Fibroblast of upper back skin (primary cell): ENCODE measurements at places on chromosomes 3 and 15.

GRCh38 chr3:13072239-13072599, 1.0 kb downstream of the IQSEC1 start:
- DNase-seq: no peak

DNA sequence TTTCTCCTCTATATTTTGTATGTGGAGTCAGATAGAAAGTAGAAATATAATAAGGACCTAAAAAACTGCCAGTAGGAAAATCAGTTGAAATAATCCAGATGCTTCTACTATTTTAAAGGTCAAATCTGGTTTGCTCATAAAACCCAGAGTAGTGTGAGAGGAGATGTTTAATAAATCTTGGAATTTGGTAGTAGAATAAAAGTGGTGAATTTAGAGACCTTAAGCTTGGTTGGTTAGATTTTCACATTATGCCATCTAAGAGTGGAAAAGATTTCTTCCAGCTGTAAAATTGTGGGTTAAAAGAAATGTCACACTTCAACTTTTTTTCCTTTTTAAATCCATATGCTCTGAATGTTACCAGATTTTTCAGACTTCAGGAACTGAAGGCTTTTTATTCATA, 266.4 kb upstream of the GOLIM4 start:
- DNase-seq: no peak

- DNase-seq: peak; percentile 5
These were observed 319 bp upstream of the TP63 start for GRCh38 chr3:189630767-189631372.

DNA sequence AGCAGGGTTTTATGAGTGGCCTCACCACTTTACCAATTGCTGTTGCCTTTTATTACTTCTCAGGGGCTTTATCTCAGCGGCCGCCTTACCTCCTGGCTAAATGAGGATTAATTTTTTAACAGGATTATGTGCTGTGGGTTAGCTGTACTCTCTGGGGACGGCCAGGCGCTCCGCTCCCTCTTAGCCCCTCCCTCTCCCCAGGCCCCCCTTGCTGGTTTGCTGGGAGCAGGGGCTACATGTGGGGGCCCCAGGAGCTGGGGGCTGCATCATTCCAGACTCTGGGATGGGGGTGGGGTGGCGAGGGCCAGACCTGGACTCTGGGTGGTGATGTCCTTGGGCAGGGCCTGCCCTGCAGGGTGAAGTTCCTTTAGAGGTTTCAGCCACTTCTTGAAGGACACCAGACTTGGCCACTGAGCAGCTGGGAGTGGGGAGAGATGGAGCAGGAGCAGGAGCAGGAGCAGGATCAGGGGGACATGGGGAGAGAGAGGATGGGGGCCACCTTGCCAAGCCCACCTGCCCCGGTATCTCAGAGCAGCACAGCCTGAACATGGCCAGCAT, 196.1 kb downstream of the GOLGA6L6 start:
- no peak for DNase-seq

- no peak for DNase-seq
These were observed 927 bp downstream of the SMAD6 start for GRCh38 chr15:66702787-66703539.

DNA sequence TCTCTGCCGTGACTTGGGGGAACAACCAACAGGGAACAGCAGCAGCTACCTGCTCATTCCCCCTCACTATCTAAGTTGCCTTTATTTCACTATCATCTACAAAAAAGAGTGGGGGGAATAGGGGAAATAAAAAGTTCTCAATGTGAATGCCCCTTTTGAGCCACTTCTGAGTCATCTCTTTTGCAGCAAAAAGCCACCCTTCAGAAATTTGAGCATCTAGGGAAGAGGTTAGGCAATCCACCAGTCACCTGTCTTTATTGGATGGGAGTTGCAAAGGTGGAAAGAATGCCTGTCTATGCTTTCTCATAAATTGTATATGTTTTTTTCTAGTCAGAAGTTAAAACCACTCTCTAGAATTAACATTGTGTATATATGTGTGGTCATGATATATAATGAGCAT, 41.1 kb downstream of the GPD1L start:
- DNase-seq: no peak

DNA sequence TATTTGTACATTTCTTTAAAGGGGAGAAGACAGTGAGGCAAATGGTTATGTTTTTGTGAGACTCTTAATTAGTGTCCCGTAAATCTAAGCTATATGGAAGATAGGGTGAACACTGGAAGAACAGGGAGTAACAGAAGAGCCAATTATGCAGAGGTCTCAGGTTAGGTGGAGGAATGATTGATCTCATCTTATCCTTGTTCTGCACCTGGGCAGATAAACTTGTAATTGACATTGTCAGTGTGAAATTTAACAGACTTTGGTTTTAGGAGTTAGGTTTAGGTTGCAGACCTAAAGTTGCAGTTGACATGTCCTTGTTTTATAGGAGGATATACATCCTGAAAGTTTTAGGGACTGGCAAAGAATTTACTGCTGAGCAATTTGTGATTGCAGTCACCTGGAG, 3.1 kb upstream of the TWF2 start:
- DNase-seq: no peak

DNA sequence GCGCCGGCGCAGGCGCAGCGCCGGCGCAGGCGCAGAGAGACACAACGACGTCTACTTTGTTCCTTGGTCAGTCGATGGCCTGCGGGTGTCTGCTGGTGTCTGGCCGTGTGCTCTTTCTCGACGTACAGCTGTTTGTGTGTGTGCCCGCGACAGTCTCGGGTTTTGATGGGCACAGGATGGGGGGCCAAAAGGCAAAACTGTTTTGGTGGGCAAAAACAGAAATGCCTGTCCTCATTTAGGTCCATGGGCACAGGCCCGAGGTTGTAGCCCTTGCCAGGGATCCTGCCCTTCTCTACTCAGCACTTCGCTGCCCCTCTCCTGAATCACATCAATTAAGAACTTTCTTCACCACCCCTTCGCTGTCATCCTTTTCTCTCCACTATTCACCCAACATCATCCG, 184.8 kb upstream of the CHL1 start:
- peak; percentile 1 for DNase-seq

DNA sequence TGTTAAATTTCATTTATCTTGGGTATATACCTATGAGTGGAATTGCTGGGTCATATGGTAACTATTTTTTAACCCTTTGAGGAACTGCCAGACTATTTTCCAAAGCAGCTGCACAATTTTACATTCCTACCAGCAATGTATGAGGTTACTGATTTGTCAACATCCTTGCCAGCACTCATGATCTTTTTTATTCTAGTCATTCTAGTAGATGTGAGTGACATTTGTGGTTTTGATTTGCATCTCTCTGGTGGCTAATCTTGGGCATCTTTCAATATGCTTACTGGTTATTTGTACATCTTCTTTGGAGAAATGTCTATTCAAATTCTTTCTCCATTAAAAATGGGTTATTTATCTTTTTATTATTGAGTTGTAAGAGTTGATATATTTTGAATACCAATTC, 21.3 kb upstream of the LRRC58 start:
- DNase-seq: no peak

DNA sequence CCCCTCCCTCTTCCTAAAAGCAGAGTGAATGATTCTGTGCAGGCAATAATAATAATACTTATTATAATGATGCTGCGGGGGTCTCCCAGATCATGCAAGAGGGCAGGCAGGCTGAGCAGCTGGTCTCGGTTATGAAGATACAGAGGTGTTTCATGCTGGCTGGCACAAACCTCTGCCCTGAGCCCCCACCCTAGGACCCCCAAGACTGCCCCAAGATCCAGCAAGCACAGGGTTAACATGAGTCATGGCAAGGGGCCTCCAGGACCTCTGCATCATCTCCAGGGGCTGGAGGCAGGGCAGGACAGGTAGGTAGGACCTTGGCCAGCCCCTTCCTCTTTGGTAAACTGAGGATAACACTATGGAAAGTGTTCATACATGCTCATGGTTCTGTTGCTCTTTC, 2.7 kb downstream of the MGLL start:
- DNase-seq: no peak

GRCh38 chr3:89217148-89217685, 109.8 kb downstream of the EPHA3 start:
- no peak for DNase-seq

- DNase-seq: no peak
These were observed 46.2 kb downstream of the CMTM7 start for GRCh38 chr3:32437896-32438295.

DNA sequence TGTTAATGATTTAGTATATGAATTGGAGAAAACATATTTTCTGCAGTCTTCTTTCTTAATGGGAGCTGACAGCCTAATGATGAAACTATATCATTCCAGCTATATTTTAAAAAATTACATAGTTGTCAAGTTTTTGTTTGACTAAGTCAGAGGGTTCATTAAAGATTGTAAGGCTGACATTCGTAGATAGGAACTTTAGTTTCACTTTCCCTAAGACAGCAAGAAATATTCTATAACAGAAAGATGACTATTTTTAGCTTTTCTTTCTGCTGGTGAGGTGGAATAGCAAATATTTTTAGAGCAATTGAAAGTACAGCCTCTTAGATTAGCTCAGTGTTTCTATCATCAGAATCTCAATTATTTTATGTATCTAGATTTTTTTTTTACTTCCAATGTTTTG, 60.2 kb downstream of the PIAS1 start:
- peak; percentile 27 for DNase-seq

GRCh38 chr15:50876989-50877360, 31.5 kb upstream of the AP4E1 start:
- DNase-seq: peak; percentile 99

DNA sequence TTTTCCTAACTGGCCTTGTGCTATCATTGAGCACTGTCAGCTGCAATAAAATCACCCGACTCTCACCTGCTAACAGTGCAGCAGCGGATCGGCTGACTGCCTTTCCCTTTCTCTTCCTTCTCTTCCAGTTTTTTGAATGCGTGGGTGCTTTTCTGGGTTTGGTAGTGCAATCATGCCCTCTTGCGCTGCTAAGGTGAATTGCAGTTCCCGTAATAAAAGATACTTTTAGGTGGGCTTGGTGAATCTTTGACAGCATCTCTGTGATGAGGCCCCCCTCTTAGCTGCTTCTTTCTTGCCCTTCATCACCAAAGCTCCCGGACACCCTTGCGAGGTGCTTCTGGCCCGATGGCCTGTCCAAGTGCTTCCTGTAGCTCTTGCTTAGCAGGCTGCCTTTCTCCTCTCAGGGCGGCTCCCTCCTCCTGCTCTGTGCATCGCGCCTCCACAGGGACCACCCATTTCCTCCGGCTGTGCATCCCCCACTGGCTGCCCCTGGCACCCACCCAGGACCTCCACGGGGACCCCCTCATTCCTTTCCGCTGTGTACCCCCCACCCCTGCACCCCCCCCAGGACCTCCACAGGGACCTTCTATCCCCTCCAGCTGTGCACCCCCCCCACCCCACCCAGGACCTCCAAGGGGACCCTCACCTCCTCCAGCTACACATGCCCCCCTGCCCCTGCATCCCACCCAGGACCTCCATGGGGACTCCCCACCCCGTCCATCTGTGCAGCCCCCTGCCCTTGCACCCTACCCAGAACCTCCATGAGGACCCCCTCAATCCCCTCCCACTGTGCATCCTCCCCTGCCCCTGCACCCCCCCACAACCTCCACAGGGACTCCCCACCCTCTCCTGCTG, 50.8 kb upstream of the RPL32 start:
- DNase-seq: peak; percentile 59

DNA sequence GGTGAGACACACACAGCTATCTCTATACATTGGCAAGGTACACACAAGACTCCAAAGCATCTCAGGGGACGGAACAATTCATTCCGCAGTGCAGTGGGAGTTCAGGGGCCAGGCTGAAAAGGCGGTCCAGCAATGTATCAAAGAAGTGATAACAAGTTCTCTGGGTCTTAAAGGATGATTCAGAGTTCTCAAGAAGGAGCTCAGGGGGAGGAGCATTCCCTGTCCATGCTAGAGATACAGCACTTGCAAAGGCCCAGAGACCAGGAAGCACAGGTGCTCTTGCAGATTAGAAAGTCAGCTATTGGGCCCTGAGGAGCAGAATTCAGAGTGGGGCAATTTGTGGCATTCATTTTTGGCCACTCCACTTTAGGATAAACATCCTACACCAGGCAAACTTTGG, 34.9 kb downstream of the MECOM start:
- DNase-seq: no peak

DNA sequence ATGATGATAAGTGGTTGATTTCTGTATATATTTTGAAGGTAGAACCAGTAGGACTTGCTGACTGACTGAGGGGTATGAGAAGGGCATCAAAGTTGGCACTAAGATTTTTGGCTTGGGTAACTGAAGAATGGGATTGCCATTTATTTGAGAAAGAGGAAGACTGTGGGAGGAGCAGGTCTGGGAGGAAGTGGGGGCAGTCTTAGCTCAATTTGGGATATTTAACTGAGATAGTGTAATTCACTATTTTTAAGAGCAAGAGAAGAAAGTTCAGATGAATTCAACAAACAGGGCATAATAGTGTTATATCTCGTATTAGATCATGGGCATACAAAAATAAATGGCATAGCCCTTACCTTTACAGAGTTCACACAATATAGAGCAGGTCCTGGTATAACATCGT, 1.7 kb downstream of the BUB1B start:
- DNase-seq: no peak

- DNase-seq: no peak
These were observed 108.1 kb upstream of the ABHD17C start for GRCh38 chr15:80587007-80587406.

DNA sequence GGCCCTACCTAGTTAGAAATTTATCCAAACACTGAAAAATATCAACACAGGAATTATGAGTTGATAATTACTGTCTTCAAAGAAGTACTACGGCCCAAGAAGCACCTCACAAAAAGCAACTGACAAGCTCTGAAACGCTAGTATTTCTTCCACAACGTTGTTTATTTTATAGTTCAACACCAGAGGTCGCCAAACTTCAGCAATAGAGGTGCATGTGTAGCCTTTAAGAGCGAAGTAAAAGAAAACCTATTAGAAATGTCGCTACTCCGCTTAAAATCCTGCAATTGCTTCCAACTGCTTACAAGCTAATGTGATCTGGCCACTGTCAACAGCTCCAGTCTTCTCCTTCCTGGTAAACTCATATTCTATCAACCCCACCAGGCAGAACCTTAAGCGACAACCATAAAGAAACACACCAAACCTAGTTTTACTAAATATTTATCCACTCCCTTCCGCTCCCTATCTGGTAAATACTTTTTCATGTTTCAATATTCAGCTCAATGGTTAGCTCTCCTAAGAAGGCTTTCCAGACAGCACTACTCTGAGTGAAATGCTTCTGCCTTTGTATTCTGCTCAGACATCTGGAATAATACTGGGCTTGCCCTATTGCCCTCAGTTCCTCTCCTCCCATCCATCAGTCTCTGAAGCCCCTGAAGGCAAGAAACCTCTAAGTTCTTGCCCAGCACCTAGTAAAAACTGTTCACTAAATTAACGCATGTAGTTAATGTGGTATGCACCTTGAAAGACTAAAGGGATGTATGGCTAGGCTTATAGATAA, 110.2 kb downstream of the NR1I2 start:
- peak; percentile 79 for DNase-seq

GRCh38 chr15:96093063-96093462, 237.4 kb upstream of the NR2F2 start:
- no peak for DNase-seq

GRCh38 chr3:10949197-10949596, 43.4 kb upstream of the SLC6A1 start:
- no peak for DNase-seq

- DNase-seq: no peak
These were observed 40.1 kb upstream of the RASGRF1 start for GRCh38 chr15:79130535-79131130.

- peak; percentile 58 for DNase-seq
These were observed 148 bp downstream of the RBMS3 start for GRCh38 chr3:29281094-29281343.

- no peak for DNase-seq
These were observed 120.6 kb downstream of the PPM1L start for GRCh38 chr3:160876643-160877042.
